ENCODE measurements at places on chromosomes 5 and 9.

- DNase-seq, result no peak
Measured at GRCh38 chr9:19022206-19022605, 10.8 kb downstream of the SAXO1 start.

GRCh38 chr9:132078699-132079356 is 839 bp downstream of the MED27 start:
- no peak for DNase-seq

DNA sequence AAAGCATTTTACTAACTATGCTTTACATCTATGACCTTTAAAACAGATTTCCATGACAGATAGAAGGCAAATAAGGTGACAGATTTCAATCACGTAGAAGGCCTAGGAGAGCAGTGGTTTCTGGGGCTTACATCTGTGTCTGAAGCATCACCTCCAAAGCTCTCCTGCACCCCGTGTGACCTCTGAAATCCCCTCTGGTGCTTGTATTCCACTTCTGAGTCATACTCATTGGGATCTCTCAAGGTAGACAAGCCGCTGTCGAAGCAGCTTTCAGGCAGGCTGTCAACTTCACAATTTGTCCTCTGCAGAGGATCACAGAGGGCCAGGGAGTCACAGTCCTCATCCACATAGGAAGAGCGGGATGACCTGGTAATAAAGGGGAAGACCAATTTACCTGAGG is 62.2 kb downstream of the RASEF start:
- no peak for DNase-seq

DNA sequence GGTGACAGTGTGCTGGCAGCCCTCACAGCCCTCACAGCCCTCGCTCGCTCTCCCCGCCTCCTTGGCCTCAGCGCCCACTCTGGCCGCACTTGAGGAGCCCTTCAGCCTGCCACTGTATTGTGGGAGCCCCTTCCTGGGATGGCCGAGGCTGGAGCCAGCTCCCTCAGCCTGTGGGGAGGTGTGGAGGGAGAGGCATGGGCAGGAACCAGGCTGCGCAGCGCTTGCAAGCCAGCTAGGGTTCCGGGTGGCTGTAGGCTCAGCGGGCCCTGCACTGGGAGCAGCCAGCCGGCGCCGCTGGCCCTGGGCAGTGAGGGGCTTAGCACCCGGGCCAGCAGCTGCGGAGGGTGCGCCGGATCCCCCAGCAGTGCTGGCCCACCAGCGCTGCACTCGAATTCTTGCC is 177.0 kb downstream of the MSX2 start:
- DNase-seq, result no peak

DNA sequence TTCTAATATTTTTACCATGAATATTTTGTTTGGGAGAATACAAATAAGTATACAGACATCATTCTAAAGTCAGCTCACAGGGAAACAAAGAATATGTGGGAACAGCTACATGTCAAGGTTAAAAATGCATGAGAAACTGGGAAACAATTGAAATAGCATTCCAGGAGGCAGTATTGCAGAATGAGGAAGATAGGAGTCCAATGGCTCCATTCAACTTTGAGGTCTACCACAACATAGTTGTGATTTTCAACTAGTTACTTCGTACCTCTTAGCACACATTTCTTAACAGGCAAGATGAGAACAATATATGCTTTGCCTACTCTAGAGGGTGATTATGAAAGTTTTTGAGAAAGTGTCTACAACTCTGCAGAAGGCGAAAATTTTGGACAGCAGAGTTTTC is 35.2 kb upstream of the CAST start:
- DNase-seq, result no peak

DNA sequence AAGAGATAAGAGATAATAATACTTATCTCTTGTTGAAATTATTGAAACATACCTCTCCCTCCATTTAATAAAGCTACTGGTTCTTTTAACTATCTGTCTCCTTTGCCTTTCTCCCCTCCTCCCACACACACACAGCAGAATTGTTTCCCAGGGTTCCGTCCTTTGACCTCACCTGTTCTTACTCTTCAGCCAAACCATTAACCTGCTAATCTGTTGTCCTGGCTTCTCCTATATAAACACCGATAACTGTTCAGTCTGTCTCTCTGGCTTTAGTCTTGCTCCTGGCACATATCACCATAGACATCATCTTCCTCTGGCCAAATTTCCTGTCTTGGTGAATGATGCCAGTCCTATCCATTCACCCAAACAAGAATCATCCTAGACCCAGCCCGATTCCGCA is 7.7 kb downstream of the RHOBTB3 start:
- DNase-seq, result no peak

DNA sequence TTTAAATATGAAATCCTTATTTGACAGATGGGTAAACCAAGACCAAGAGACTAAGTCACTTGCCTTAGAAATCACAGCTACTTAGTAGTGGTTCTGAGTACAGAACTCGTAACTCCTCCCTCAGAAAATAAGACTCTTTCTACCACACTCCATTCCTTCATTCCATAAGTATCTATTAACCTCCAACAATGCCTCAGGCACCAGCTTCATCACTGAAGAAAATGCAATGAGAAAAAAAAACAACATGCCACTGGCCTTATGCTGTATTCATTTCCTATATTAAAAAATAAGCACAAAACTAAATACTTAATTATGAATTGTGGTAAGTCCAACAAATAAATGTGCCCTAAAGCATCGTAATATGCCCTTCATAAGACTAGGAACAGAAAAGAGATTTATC is 13.5 kb upstream of the FREM1 start:
- DNase-seq, result no peak

GRCh38 chr9:88694625-88695024 is 159.6 kb downstream of the NXNL2 start:
- DNase-seq, result no peak

DNA sequence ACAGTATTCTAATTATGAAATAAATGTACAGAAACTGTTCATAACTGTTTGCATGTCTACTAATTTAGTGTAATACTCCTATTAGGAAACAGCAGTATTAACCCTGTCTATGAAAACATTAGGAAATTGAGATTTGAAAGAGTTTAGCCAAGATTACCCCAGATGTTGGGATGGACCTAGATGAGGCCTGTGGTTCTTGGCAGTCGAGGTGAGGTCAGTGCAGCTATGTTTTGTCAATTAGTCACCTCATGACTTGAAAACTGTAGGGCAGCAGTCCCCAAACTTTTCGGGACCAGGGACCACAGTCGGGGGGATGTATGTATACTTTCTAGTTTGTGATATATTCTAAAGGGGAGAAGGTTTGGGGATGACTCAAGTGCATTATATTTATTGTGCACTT is 4.7 kb downstream of the LNPEP start:
- DNase-seq, result no peak

- DNase-seq, result no peak
Measured at GRCh38 chr5:107149243-107150005, 521.3 kb downstream of the EFNA5 start.

GRCh38 chr5:139383275-139383992 is at the start of gene SLC23A1:
TSS of gene SLC23A1 (minus strand) at chr5:139383297. CDS start at chr5:139383253, 44 bp downstream.
- DNase-seq, result no peak

DNA sequence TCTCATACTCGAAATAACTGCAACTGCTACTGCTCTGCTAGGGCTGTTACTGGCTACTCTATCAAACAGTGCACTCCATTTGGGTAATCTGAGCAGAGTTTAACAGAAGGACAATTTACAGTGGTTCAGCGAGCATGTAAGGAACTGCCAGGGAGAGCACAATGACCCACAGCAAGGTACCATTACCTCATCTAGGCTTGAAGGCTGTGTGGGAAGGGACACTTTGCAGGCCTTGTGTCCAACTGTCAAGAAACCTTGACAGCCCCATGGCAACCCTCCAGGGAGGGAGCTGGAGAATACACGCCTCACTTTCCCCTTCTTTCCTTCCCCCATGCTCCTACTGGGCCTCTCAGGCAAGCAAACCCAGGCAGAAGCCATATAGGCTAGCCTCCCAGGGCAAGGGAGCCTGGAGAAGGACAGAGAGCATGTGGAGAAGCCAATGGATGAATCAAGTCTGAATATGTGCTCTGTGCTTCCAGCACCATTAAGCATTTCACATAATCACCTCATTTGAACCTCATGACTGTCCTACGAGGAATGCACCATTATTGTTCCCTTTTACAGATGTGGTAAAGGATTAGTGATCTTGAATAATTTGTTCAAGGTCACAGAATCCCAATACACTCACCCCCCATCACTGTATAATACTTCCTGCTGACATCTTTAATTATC is 49.9 kb upstream of the JAK2 start:
- no peak for DNase-seq

DNA sequence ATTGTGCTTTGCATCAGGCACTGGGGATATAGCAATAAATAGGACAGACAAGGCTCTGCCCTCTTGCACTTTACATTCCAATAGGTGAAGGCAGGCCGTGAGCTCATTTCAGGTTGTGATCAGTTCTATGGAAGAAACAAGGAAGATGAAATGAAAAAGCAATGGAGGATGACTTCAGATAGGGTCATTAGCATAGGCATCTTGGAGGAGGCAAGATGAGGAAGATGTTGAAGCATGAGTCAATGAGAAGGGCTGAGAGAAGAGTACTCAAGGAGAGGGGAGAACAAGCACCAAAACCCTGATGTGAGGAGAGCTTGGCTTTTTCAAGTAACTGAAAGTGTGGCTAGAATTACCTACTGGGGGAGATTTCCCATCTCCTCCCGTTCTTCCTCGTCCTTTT is 5.0 kb upstream of the SPARC start:
- DNase-seq, result no peak

- DNase-seq, result no peak
Measured at GRCh38 chr5:158910782-158911692, 188.7 kb downstream of the EBF1 start.

GRCh38 chr5:95142145-95142544 is 142.7 kb downstream of the MCTP1 start:
- no peak for DNase-seq

- no peak for DNase-seq
Measured at GRCh38 chr5:167684251-167684650, 607.2 kb upstream of the WWC1 start.

DNA sequence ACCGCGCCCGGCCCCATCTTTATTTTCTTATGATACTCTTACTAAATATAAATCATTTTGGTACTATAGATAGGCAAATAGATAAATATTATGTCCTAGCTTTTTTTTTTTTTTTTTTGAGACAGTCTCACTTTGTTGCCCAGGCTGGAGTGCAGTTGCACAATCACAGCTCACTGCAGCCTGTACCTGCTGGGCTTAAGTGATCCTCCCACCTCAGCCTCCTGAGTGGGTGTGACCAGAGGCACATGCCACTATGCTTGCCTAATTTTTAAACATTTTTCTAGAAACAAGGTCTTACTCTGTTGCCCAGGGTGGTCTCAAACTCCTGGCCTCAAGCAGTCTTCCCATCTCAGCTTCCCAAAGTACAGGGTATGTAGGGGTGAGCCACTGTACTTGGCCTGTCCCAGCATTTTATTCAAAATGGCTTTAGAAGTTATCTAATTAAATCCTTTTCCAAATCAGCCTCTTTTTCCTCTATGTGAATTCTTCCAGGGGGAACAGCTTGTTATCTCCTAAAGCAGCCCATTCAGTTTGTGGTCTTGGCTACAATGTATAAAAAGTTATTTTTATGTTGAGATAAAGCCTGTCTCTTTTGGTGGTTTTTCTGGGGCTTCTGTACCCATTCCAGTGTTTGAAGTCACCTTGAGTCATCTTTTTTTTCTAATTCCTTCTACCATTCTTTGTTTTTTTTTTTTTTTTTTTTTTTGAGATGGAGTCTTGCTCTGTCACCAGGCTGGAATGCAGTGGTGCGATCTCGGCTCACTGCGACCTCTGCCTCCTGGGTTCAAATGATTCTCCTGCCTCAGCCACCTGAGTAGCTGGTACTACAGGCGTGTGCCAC is 12.1 kb downstream of the MELK start:
- no peak for DNase-seq

DNA sequence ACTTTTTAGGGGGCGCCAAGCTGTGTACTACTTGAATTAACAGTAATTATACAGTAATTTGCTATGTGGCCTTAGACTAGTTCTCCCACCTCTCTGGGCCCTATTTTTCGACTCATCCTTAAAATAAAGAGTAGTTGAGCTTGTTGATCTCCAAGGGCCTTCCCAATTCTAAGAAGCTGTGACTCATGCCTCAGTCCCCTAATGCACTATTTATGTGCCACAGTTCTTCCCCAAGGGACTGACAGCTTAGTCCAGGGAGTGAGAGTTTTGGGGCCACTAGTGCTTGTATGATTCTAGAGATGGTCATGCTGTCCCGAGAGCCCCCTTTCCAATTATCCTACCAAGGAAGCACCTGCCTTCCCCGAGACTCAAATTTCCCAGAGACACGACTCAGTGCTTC is 149.7 kb downstream of the PAPPA start:
- DNase-seq, result no peak

DNA sequence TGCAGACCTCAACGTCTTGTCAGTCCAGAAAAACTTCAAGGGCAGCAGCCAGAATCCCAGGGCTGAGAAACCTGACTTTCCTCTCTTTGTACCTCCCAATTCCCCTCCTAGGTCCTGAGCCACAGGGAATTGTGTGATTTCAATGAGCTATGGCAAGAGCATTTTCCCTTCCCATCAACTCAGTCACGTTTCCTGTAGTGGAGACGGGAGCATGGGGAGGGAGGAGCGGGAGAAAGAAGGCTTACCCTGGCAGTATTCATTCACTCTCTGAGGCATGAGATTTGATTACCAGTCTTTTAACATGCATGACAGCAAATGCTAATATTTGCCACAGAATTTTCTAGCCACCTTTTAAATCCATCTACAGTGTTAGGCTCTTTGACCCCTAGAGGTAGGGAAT is 109.4 kb upstream of the TBCA start:
- DNase-seq, result no peak

DNA sequence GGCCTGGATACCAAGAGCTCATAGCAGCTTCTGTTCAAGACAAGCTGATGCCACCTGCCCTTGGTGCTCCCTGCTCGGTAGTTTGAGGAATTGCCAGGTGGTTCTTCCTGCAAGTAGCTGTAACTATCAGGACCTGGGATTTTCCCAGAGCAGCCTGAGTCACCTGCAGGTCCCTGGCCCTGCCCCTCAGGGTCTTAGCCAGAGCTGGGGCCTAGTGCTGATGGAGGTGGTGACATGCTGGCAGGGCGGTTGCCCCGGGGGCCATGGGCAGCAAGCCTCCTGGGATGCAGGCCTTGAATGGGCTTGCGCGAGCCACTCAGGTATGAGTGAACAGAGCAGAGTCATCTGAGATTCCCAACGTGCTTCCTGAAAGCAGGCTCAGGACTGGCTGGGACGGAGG is 262.3 kb downstream of the HSPA4 start:
- DNase-seq, result no peak

GRCh38 chr5:1799110-1799601 is 481 bp downstream of the MRPL36 start:
- DNase-seq, result no peak

Data from left hindlimb (tissue), 1 donor.